NCI-H1417 treated with DMSO at 0.1 percent for 48 hours (cell line): ENCODE measurements at places on chromosomes 5 and 9.

DNA sequence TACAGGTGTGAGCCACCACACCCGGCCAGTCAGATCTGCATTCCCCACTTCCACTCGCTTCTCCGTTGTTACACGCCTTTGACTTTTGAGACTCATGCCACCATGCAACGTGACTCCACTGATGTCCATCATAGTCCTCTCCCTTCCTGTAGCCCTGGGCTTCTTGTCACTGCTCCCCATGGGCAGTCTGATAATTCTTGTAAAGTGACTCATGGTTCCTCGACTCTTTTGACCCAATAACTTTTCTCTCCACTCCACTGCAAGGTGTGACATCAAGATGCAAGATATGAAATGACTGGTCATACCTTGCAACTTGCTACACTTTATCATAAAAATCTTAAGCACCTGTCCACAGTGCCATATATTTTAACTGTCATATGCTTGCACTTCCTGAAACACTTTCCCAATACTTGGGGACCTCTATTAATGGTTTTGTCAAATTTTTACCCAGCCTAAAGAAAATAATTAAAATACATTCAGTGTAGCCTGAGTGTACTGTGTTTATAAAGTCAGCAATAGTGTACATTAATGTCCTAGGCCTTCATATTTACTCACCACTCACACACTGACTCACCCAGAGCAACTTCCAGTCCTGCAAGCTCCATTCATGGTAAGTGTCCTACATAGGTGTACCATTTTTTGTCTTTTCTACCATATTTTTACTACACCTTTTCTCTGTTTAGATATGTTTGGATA, 18.6 kb upstream of the ANKRD18A start:
- no peak for DNase-seq

- no peak for DNase-seq
Measured at GRCh38 chr5:38532165-38532669, 24.2 kb downstream of the LIFR start.

GRCh38 chr9:8391132-8391531, 591.6 kb upstream of the DMAC1 start:
- DNase-seq: no peak

DNA sequence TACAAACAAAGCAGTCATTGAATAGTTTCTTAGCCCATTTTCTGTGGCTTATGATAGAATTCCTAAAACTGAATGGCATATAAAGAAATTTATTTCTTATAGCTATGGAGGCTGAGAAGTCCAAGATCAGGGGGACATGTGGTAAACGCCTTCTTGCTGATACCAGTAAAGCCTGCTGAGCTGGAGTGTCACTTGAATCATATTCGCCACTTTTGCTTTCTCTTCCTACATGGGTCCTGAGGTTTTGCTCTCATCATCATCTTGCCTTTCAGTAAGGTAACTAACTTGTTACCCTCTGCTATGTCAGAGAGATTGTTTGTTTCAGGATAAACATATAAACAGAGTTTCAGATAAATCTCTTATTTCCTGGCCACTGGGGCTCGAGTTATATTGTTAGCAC, 203.3 kb upstream of the DMRT1 start:
- DNase-seq: no peak

- no peak for DNase-seq
Measured at GRCh38 chr9:128068386-128069205, 564 bp downstream of the SLC25A25 start.

GRCh38 chr5:65902104-65902503, 24.3 kb upstream of the ERBIN start:
- DNase-seq: no peak

- DNase-seq: no peak
Measured at GRCh38 chr5:62281411-62281810, 24.6 kb upstream of the KIF2A start.

DNA sequence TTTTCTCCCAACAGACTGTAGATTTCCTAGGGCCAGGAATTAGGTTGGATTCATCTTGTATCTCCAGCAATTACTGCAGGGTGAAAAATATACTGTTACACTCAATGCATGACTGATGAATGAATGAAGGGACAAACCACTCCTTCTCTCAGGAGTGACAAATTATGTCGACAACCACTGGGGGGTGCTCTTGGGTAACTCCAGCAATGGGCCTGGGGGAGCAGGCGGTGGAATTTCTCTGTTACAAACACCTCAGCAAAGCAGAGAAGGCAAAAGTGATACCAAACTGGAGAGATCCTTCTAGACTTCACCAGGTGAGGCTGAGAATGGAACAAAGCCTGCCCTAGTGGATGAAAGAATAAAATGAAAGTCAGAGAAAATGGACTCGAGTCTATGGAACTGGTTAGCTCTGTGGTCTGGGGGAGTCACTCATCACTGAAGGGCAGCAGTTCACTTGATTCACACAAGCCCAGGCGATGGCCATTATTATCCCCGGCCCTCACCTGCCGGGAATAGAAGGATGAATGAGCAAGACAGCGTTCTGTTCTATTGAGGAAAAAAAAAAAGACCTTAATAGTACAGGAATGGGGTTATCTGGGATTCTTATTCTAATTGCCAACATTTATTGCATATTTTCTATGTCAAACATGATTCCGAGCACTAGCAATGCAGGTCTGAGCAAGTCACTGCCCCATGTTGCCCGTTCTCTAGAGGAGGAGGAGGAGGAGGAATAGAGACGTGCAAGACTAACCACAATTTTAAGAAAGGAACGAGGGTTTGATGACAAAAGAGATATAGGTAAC, 341.1 kb downstream of the ASTN2 start:
- no peak for DNase-seq

DNA sequence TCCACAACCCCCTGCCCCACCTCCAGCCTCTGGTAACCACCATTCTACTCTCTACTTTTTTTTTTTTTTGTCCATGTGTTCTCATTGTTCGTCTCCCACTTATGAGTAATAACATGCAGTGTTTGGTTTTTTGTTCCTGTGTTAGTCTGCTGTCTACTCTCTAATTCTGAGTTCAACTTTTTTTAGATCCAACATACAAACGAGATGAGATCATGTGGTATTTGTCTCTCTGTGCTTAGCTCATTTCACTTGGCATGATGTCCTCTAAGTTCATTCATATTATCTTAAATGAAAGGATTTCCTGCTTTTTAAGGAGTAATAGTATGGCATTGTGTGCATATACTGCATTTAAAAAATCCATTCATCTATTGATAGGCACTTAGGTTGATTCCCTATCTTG, 130.9 kb downstream of the NMUR2 start:
- no peak for DNase-seq

GRCh38 chr5:72194846-72195245, 87.6 kb downstream of the MAP1B start:
- no peak for DNase-seq

GRCh38 chr5:112579599-112580170, 158.0 kb upstream of the APC start:
- no peak for DNase-seq

GRCh38 chr5:85484982-85485574, 1100.4 kb upstream of the EDIL3 start:
- no peak for DNase-seq

DNA sequence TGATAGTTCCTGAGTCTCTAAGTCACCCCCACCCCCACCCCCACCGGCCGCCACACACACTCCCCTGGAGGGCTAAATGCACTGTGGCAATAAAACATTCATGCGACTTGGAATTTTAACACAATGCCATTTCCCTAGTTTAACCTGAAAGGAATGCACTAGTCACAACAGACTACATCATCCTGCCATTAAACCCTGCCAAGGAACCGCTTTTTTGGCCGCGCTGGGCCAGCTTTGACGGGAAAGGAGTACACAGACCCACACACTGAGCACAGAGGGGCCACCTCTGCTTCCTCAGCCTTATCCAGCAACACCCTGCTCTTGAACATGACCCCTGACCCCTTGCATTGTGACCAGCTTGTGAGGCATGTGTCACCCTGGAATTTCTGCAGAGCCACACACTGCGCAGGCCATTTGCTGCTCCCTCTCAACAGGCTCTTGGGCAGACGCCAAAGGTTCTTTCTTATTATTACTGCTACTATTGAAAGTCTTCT, 165.3 kb downstream of the BNC2 start:
- no peak for DNase-seq

DNA sequence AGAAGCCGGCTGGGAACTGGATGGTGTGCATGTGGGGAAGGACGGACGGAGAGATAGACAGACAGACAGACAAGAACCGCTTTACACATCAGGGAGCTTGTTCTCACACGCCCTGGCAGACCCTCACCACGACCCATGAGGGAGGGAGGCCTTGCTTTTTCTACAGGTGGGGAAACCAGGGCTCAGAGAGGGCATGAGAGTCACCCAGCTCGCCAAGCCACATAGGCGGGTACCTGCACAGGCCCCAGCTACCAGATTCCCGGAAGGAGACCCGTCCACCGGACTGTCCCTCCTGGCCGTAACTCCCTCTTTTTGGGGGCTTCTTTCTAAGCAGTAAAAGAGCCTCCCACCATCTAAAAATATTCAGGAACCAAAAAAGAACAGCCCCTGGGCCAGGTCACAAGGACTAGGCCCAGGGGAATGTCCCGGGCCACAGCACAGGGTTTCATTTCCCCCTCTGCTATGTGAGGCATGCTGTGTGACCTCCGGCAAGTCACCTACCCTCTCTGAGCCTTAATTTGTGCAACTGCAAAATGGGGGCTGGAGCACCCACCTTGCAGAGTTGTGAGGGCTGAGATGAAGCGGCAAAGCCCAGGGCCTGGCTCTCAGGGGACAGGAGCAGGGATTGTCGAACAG, 84.4 kb upstream of the SARDH start:
- no peak for DNase-seq

DNA sequence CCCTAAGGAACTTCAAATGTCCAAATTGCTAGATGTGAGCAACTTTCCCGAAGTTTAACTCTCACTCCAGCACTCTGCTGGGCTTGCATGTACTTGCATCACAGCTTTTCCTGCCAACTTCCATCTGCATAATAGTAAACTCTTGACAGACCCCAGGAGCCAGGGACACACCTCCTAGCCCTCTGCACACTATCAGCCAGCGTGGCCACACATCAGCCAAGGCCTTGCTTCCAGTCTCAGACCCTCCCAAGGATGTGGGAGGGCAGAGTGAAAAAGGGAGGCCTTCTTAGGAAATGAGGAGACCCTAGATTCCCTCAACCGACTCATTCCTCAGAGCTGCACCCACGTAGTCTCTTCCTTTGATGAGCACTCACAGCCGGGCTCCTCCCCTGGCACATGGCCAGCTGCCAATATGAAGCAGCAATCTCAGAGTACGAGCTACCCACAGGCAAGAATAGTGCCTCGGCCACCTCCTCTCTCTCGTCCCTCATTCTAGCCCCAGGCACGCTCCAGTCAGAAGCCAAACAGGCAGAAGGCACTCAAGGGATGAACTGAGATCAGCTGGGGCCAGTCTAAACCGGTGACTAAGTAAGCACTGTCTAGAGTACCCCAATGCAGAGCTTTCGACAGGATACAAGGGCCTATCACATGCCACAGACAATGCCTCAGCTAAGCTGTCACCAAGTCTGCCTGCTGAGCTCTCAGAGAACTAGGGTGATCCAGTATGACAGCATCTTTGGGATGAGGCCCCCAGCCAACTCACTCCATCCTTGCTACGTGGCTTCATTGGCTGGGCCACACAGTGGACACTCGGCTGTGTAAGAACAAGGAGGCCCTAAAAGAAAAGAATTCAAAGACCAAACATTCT, 2.3 kb downstream of the P4HA2 start:
- no peak for DNase-seq

- no peak for DNase-seq
Measured at GRCh38 chr5:90359073-90359920, 50.3 kb downstream of the CETN3 start.

GRCh38 chr5:43563321-43563720, 6.4 kb upstream of the PAIP1 start:
- no peak for DNase-seq

- DNase-seq: no peak
Measured at GRCh38 chr5:142170254-142170953, 61.8 kb downstream of the NDFIP1 start.

DNA sequence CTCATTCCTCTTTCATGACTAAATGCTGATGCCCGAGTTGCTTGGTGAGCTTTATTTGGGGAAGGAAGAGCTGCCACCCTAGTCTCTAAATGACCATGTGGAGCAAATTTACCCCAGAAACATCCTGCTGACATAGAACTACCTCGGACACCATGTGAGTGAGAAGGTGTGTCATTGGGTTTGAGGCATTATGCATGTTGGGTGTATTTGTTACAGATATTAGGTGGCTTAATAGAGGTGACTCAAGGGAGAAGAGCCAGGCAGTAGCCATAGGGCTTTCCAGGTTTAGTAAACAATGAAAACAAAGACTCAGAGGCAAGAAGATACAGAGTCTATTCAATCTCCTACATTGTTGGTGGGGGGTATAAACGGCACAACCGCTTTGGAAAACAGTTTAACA, 581.5 kb downstream of the CCDC171 start:
- no peak for DNase-seq

DNA sequence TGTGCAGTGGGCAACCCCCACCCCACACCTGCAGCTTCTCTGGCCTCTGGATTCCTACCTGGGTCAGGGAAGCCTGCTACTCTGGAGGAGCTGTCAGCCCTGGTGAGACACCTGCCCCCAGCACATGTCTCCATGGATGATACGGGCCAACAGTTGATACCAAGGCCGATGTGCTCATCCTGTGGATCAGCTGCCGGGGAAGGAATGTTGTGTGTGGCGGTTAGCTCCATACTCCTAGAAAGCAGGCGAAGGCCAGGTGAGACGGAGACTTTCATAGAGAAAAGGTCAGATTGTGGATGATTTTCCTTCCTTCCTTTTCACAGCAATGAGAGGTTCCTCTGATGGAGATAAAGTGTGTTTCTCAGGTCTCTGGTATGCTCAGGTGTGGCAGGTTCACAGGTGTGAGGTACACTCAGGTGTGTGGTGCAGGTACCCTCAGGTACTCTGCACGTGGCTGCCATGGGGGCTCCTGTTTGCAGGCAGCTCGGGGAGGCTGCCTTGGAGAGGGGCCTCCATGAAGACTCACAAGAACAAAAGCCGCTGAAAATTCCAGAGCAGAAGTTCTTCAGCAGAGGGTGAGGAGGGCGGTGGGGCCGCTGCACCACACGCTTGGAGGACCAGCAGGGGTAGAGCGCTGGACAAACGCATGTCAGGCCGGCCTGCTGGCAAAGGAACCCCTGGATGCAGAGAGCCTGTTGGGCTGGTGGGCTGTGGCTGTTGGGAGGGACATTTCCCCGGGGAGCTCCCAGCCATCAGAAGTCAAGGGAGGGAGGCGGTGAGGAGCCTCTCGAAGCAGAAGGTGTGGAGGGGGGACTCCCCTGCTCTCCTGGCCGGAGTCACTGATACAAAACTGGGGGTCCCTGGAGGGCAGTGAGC, 5.1 kb upstream of the AHRR start:
- DNase-seq: no peak

GRCh38 chr5:65125591-65126541, 355.9 kb downstream of the ADAMTS6 start:
- no peak for DNase-seq

DNA sequence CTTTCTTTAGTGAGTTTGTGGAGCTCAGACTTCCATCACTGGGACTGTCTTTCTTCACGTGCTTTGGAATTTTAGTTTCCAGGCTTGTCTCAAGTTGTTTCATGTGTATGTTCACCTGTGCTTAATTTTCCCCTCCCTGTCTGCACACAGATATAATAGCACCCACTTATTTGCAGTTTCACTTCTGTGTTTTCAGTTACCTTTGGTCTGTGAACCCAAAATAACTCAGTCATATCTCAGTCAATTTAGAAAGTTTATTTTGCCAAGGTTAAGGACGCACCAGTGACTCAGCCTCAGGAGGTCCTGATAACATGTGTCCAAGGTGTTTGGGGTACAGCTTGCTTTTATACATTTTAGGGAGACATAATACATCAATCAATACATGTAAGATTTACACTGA, 330.4 kb downstream of the ICE1 start:
- no peak for DNase-seq
